CD4-positive, alpha-beta T cell treated with Interleukin-17A for 1 hour (primary cell): ENCODE measurements at places on chromosomes 2 and 18.
A peak's percentile ranks its signal among the peaks of the same experiment; 100 is the strongest.

DNA sequence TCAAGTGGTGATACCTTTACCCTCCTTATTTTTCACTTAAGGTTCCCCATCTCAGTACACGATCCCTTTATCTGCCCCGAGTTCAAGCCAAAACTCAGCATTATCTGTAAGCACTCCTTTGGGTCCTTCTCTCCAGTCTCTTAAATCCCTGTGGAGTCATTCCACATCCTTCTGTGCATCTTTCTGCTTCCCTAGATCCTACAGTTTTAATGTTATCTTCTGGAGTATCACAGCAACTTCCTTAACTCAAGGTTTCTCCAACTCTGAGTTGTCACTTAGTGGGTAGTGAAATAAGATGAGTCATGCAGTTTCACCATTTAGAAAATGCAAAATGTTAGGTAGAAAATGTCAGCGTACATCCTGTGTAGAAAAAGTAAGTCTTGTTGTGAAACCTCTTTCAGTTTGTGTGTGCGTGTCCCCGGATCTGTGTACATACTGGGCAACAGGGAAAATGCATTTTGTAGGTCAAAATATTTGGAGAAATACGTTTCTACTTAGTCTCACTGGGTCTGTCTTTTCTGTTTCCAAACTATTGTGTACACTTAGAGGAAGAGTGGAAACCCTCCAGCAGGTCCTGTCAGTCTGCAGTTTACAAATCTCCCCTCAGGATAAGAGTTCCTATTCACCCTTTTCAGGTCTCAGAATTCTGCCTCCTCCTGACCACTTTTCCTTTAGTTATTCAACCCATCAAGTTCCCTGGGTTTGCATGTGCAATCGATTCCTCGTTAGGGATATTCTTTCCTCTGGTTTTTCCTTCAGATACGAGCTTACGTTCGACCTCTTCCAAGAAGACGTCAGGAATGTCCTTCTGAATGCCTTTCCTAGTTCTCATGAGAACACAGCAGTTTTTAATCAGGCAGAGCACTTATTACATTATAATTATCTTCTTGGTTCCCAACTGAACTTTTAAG lies 154.8 kb downstream of the TGIF1 start:
- DNase-seq, result peak; percentile 69

- DNase-seq, result peak; percentile 29
These were observed 948 bp upstream of the GATA6 start for GRCh38 chr18:22168360-22168921.

GRCh38 chr2:112880091-112880531 lies 30.9 kb upstream of the IL37 start:
- DNase-seq, result no peak

DNA sequence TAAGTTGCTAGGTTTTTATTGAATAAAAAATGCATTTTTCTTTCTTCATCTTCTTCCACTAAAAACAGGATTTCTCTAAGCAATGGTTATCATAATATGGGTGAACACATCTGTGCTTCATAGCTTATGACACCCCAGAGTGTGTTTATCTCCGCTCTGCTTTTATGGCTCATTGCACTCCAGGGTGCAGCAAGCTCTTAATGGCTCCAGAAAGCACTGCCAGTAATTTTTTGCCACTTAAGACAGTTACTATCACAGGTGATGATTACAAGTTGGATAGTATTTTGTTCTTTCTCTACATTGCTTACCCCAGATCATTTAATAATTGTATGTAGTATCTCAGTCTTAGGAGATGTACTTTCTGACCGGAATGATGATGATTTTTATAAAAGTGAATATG lies 239.3 kb upstream of the CDH20 start:
- no peak for DNase-seq

GRCh38 chr18:5391409-5391808 lies 95.9 kb upstream of the ZBTB14 start:
- DNase-seq, result no peak

- DNase-seq, result no peak
These were observed 39.4 kb downstream of the MAP4K4 start for GRCh38 chr2:101736861-101737291.

- no peak for DNase-seq
These were observed 4.3 kb upstream of the SPATS2L start for GRCh38 chr2:200301953-200302858.

DNA sequence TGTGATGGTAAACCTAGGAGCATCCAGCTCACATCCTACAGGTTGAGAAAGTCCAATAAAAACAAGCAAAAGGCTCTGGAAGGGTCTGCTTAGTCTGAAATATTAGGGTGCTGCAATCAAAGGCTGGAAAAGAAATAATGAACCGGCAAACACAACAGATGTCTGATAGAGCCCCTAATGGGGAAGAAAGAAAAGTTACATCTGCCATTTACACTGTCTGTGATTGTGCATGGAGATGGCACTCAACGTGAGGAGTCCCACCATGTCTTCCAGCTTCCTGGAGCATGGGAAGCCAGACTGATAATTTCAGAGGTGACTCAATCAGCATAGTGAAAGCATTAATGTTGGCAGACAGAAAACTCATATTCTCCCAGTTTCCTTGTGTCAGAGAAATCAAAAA lies 307.8 kb downstream of the EPHA4 start:
- no peak for DNase-seq

- DNase-seq, result no peak
These were observed 85.1 kb upstream of the FZD5 start for GRCh38 chr2:207854484-207855440.
